ENCODE measurements at places on chromosomes 2 and 18. TPM values are rescaled to one million over a fixed set of nuclear protein-coding genes. Genes with fewer than 3 reads are reported as not detected.
A peak's percentile ranks its signal among the peaks of the same experiment; 100 is the strongest.

- no peak for DNase-seq
Measured at GRCh38 chr2:225008935-225009334, 33.3 kb downstream of the DOCK10 start.

DNA sequence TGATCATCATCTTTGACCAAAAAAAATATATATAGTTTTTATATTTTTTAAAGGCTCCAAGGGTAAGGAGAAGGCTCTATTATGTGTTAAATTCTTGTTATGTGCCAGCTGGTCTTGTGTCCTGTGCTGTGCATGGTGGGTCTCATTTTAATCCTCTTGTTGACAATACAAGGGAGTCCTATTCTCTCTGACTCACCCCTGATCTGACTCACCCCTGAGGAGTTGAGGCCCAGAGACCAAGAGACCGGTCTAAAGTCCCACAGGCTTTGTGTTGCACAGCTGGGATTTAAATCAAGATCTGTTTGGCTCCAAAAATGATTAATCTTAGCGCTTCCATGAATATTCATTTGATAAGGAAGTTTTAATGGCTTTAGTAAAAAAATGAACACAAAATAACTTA, 25.7 kb downstream of the MC2R start:
- no peak for DNase-seq

Gene IL1R1
- not detected for total RNA-seq

DNA sequence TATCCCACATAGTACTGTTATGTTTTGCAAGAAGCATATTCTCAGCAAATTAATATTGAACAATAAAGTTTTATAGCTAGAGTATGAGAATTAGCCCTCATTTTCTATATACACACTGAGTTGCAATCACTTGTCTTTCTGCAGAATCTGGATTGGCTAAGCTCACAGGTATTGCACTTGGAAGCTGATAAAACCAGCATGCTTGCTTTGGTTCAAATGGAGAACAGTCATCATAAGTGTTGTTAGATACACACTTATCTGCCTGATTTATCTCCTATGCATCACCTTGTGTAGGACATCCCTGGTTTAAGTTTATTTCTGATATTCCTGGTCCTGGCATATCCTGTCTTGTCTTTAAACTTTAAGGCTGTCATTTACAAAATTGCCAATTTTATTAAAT, 38.0 kb upstream of the CYP20A1 start:
- no peak for DNase-seq

DNA sequence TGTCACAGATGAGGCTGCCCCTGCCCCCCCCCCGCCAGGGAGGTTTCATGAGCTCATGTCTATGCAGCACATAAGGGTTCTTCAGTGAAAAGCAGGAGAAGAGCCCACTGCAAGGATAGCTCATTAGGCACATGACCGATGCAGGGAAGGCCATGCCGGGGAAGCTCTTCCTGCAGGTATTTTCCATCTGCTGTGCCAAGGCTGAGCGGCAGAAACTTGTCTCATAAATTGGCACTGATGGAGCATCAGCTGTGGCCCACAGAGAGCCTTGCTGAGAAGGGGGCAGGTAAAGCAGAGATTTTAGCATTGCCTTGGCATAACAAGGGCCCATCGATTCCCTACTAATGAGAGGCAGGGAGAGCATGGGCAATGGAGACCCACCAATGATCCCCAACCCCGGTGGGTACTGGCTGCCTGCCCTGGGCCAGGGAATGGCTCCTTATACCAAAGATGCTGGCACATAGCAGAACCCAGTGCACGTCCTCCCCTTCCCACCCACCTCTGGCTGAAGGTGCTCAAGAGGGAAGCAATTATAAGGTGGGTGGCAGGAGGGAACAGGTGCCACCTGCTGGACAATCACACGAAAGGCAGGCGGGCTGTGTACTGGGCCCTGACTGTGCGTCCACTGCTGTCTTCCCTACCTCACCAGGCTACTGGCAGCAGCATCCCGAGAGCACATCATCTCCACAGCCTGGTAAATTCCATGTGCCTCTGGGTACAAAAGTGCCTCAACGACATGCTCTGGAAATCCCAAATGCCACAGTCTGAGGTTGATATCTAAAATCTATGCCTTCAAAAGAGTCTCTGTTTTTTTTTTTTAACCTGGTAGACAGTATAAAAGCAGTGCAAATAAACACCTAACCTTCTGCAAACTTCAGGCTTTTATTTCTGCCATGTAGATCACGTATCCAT, 41.4 kb downstream of the STEAP3 start:
- DNase-seq, result peak; percentile 51

GRCh38 chr18:25898965-25899364, 191.4 kb downstream of the SS18 start:
- no peak for DNase-seq

Gene FMNL2
- total RNA-seq, result 0.21 TPM

- DNase-seq, result no peak
Measured at GRCh38 chr2:133674066-133674432, 105.8 kb upstream of the NCKAP5 start.

Gene SNORC
- 0.99 TPM for total RNA-seq

Gene ZNF892
- 3.8 TPM for total RNA-seq

Gene ASB18
- total RNA-seq, result not detected

Gene RAD51AP2
- total RNA-seq, result not detected

- no peak for DNase-seq
Measured at GRCh38 chr2:118737684-118738083, 109.8 kb downstream of the EN1 start.

DNA sequence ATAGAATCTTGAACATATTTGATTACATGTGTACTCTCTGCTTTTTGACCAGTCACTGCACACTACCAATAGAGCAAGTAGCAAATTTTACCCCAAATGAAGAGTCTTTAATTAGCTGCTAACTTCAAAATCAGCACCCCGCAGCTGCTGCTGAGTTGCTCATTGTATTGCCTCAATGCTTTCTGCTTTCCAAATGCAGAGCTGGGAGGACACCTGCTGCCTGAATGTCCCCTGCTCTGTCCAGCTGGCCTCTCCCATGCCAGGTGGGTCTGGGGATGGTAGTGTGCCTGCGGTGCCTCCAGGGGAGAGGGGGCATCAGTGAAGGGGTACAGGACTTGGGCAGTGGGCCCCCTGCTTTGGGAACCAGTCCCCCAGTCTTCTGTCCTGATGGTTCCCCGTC, 184.8 kb downstream of the PRKCE start:
- no peak for DNase-seq

DNA sequence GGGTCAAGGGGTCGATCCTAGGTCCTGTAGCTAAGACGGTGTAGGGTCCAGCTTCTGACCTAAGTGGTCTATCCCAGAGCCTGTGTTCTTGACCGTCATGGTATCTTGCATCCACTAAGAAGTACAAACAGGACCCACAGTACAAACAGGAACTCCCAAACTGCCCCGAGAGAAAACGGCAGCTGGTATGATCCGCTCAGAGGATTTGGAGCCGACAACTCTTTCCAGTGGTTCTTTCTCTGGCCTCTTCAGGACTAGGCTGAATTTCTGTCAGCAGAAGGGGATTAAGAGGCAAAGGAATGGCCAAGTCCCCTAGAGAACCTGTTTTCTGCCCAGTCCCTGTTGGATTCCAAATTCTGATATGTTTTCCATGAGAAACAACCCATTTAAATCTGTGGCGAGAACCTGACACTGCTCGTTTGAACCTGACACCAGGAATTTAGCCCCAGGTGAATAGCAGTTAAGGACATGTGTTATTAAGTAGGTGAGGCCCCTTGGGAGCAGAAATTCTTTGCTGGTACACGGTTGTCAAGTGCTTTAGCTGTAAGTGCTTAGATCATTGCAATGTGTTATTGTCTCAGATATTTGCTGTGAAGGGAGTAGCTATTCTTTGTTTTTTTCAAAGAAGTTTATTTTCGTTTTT, 50.5 kb upstream of the TXNDC2 start:
- DNase-seq, result no peak

GRCh38 chr18:47995654-47996053, 65.2 kb upstream of the SMAD2 start:
- no peak for DNase-seq

- no peak for DNase-seq
Measured at GRCh38 chr18:8375249-8375648, 234.0 kb upstream of the RAB12 start.

- DNase-seq, result no peak
Measured at GRCh38 chr2:200041639-200042038, 86.3 kb downstream of the MAIP1 start.

DNA sequence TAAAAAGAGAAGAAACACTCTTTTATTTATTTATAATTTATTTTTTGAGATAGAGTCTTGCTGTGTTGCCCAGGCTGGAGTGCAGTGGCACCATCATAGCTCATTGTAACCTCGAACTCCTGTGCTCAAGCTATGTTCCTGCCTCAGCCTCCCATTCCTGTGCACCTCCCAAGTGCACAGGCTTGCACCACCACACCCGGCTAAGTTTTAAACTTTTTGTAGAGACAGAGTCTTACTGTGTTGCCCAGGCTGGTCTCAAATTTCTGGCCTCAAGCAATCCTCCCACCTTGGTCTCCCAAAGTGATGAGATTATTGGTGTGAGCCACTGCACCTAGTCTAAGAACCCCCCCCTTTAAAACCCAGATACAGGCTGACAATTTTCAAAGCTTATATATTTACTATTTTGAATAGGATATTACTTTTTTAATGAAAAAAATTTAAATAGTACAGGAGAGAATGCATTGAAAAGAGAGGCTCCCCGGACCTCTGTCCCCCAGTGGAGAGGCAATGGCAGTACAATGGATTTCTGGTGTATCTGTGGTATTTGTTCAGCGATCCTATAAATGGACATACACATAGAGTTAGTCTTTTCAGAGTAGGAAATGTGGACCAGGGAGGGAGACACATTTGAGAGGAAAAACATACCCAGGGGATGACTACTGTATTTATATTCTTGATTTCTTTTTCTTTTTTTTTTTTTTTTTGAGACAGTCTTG, 48.1 kb upstream of the CNOT11 start:
- no peak for DNase-seq

Gene KCNG3
- 0.21 TPM for total RNA-seq

Gene RESP18
- total RNA-seq, result not detected

Gene LAMA1
- total RNA-seq, result not detected

GRCh38 chr18:55432307-55433040, 155.5 kb downstream of the TCF4 start:
- DNase-seq, result no peak

GRCh38 chr2:120436885-120437603, 91.1 kb downstream of the INHBB start:
- DNase-seq, result peak; percentile 30

DNA sequence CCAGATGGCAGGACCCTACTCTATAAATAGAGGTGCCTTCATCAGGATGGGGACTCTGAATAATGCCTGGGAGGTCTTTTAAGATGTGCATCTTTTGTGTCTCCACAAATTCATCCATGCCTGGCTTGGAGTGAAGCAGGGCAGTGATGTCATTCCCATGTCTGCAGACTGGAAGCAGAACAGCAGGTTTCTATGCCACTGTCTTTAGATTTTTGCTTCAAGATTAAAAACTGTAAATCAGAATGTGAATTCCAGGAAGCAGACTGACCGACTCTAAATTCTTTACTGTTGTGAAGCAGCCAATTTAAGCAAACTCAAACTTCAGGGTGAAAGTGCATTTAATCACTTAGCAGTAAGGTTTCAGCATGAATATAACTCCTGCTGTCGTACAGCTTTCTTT, 159.3 kb downstream of the SCG2 start:
- DNase-seq, result no peak

- DNase-seq, result no peak
Measured at GRCh38 chr2:201926067-201926466, 107.6 kb upstream of the FZD7 start.

- no peak for DNase-seq
Measured at GRCh38 chr2:18932853-18933252, 343.5 kb upstream of the NT5C1B start.

- no peak for DNase-seq
Measured at GRCh38 chr18:29465526-29465925, 1288.6 kb upstream of the CDH2 start.

Gene MSTN
- total RNA-seq, result not detected

- DNase-seq, result no peak
Measured at GRCh38 chr18:76480913-76481312, 14.1 kb downstream of the ZNF516 start.

DNA sequence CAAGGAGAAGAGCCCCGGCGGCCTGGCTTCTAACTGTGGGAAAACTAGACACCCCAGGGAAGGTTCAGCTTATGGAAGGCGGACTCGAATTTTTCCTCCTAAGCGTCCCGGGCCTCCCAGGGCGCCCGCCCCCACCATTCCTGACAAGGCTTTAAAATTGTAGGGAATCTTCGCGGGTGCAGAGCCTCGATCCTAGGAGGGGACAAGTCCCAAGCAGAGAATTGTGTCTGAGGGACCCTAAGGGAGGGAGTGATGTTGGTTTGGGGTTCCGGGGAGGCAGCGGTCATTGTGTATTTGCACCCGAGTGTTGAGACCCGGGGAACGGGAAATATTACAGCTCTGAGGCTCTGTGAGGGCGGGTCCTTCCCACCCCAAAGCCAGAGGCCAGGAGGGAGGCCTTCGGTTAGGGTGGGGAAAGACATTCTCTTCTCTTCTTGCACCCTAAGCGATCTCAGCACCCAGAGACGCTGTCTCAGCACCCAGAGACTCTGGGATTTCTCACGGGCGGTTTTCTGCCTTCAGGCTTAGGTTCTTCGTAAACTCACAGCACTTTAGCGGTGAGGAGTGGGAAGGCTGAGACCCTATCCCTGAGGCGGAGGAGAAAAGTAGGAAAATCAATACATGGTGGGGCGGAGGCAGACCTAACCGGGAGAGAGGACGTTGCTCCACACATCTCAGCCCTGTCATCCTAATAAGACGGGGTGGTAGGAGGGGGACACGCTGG, 7.6 kb downstream of the OSR1 start:
- DNase-seq, result no peak

GRCh38 chr18:36672437-36673344, 156.1 kb downstream of the TPGS2 start:
- DNase-seq, result no peak

- no peak for DNase-seq
Measured at GRCh38 chr18:52060607-52061304, 279.2 kb upstream of the DCC start.

GRCh38 chr2:37448342-37449120, 104.1 kb downstream of the QPCT start:
- DNase-seq, result no peak

DNA sequence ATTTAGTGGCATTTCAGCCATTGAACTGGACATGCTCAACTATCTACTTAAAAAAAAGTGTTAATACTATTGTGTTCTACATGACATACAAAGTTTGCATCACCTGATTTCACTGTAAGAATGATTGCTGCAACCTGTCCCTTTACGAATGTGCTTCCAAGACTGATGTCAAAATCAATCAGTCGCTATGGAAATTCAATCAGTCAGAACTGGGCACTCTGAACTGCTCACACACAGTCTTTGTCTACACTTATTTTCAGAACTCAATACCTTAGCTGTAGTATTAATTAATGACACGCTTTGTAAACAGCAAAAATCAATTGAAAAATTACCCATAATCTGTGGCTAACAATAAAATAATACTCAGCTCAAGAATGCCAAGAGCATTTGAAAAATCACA, 70.3 kb upstream of the KLHL29 start:
- no peak for DNase-seq

GRCh38 chr2:218357236-218358177, 850 bp downstream of the CATIP start:
- no peak for DNase-seq

GRCh38 chr2:41414486-41415230, 633.2 kb upstream of the PKDCC start:
- peak; percentile 21 for DNase-seq

Gene CFAP65
- total RNA-seq, result not detected

Data from activated CD8-positive, alpha-beta T cell treated with anti-CD3 and anti-CD28 coated beads, Interleukin-2, amount 10 ng/mL, durations not matched to agents 7 days and 5 days (primary cell).